C1 segment of cervical spinal cord (tissue), 14 donors: ENCODE measurements at places on chromosomes 13 and 19.

DNA sequence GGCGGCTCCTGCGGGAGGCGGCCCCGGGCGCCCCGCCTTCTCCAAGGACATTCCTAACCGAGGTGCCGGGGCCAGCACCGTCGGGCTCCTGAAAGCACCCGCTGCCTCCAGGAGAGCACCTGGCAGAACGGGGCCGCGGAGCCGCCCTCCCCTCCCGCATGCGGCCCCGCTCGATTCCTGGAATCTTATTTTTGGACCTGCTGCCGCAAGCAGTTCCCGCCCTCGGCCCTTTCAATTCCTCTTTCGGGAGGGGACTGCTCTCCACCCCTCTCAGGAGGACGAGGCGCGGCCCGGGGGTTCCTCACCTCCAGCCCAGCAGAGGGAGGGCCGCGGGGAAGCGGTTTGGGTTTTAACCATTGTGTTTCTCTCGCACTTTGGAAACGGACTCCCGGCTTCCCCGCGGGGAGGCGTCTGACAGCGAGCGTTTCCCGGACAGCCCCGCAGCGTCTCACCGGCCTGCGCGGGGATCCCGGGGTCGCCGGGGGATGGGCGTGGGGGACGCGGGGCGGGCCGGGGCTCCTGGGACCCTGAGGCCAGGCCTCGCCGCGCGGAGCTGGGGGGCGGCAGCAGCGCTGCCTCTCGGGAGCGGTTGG is 849 bp downstream of the GAS6 start:
- DNase-seq = no peak

GRCh38 chr13:24900507-24900906 is 136.5 kb downstream of the RNF17 start:
- DNase-seq = no peak

DNA sequence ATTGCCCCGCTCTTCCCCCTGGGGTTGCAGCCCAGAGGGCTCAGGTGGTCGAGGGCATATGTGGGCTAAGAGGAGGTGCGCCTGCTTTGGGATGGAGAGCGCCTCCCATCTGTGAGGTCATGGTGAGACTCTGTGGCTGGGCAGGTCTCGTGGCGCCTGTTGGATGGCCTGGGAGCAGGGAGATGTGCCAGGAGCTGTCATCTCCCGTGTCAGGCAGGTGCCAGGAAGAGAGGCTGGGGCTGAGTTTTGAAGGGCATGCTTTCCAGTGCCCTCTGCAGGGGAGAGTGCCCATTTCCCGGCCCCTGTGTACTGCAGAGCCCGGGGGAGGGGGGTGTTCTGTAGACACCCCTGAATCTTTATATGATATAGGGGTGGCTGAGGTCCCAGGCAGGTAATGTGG is 2.8 kb downstream of the WTIP start:
- DNase-seq = no peak

DNA sequence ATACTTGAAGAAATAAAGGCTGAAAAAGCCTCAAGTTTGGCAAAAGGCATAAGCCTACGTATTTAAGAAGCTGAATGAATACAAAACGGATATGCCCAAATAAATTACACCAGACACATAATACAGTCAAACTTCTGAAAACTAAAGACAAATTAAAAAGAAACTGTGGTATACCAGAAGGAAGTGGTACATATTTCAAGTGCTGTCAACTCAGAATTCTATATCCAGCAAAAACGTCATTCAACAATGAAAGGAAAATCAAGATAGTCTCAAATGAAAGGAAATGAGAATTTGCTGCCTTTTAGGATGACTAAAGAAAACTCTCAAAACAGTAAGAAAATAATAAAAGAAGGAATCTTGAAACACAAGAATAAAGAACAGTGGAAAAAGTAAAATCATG is 69.5 kb downstream of the POLR1D start:
- no peak for DNase-seq

- DNase-seq = no peak
Observed at GRCh38 chr13:99367663-99368448, 60.7 kb upstream of the GPR183 start.

GRCh38 chr19:31562966-31563612 is 213.9 kb upstream of the TSHZ3 start:
- DNase-seq = no peak

DNA sequence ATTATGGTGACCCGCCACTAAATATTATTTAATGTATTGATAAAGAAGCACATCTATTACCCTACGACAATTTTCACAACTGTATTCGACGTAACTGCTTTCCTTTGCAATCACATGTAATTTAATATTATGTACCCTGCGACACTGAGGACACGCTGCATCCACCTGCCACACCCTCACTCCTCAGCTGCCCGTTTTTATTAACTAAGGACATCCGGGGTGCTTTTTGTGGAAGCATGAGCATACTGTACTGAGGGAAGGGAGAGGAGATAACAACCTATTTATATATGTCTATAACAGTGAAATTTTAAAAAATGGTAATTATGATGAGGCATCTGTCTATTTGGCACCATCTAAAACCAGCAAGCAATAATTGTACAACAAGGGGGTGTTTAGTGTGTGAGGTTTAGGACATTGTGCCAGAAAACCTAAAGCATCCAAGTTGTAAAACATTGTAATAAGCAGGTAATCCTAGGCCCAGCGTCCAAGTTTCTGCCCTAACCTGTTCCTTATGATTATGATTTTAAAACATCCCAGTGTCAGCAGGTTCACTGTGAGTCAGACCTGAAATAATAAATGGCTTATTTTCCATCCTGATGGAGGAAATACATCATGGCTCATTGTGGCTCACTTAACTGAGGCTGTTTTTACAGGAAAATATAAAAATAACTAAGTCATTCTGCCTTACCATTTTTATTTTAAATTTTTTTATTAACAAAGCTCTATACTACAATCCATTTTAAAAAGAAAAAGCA is 56.3 kb downstream of the FOXO1 start:
- no peak for DNase-seq

DNA sequence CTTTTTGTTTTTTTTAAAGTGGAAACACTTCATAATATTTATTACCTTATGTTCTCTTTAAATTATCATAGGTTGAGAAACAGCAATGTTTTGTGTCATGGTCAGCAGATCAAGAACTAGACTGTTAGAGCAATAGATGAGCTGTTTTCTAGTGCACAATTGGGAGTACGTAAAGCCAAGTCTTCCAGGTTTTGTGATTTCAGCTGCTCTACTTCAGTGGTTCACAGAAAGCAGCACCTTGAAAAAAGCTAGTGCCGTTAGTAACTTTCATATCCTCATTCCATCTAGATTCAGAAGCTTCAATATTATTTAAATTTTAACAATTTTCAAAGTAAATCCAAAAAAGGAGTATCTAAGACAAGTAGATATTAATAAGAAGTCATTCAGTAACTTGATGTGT is 1.9 kb downstream of the GPR18 start:
- no peak for DNase-seq

DNA sequence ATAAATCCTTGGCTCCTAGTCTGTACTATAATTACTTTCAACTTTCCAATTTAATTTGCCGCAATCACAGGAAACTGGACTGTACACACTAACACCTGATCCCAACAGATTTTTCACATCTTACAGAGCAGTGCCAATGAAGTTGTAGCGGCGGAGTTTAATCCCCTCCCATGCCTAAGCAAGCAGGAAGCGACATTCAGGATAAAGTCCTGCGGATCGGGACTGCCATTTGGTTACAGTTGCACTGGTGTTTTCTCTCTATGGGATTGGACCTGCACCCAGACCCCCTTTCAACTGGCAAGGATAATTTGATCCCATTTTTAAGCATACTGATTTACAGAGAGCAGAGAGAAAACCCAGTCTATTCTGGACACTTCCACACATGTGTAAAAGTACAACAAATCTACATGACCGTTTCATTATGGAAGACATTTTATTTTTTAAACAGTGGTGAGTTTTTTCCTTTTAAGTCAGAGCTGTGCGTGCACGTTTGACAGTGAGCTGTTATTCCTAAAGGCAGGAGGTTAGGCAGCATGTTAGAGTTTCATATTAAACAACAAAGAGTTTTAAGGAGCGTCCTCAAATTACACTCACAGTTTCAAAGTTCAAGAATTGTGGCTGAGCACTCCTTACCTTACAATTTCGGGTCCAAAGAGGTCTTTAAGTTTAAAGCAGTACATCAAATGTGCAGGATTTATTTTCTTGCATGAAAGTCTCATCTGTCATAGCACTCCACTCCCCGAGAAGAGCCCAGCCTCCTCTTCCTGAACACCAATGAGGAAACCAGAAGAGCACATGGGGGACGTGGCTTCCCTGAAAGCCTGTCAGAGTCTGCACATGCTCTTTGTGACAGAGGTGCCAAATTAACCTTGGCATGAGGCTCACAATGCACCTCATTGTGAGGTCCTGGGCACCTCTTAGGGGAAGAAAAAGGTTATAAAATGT is 141.6 kb upstream of the RFC3 start:
- DNase-seq = peak; percentile 38

DNA sequence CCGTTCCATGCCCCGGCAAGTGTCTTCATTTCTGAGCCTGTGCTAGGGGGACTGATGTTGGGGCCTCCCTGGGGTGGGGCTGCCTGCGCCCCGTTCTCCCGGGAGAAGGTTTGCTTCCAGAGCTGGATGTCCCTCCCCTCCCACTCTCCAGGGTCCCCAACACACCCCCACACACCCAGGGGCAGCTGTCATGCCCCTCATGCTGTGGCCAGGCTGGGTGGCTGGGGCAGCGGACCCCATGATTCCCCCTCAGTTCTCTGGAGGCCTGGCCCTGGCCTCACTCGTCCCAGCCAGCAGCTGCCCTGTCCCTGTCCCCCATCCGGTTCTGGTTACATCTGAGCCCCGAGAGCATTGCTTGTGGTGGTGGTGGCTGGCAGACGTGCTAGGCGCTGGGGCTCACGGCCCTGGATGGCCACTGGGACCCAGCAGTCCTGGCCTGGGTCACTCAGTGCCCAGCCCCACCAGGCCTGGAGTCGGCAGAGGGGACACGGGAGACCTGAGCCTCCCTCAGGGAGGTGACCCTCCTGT is 184.8 kb downstream of the KDM4B start:
- no peak for DNase-seq

DNA sequence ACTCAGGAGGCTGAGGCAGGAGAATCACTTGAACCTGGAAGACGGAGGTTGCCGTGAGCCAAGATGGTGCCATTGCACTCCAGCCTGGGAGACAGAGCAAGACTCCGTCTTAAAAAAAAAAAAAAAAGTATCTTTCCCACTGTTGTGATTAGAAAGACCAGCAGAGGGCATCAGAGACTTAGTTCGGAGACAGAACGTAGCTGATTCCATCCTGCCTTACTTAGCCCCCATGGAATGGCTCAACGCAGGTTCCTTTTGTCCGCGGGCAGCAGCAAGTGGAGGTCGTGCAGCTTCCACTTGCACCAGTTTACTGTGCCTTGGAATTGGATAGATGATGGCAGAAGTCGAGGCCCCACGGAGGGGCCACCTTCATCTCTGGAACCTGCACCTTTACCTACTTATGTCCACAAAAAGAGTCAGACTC is 8.1 kb downstream of the TIMM29 start:
- DNase-seq = peak; percentile 1

DNA sequence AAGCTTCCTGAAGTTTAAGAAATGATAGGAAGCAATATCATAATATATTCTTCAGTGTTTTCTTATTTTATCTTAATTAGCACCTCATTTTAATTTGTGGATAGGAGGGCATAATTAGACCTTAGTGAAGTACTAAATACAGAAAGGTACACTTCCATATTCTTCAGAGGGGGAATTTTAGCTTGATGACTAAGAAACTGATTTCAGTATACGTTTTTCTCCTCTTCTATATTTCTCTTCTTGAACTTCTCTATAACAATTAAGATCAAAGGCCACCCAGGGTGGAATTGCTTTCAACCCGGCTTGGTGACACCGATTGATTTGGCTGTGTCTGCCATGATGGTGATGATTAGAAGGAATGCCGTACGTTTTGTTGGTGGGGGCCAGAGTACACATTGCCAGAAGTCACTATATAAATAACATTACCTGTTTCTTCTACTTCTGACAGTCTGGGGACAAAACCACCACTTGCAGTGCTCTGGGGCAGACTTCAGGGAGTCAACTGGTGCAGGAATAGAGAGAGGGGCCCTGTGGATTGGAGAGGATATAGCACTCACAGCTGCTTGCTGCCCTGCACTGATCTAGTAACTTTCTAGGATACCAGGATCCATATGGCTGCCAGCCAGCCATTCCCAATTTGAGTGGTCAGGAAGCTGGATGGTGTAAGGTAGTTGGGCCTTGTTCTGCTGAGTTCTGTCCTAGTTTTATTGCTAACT is 73.8 kb downstream of the SPATA13 start:
- no peak for DNase-seq

DNA sequence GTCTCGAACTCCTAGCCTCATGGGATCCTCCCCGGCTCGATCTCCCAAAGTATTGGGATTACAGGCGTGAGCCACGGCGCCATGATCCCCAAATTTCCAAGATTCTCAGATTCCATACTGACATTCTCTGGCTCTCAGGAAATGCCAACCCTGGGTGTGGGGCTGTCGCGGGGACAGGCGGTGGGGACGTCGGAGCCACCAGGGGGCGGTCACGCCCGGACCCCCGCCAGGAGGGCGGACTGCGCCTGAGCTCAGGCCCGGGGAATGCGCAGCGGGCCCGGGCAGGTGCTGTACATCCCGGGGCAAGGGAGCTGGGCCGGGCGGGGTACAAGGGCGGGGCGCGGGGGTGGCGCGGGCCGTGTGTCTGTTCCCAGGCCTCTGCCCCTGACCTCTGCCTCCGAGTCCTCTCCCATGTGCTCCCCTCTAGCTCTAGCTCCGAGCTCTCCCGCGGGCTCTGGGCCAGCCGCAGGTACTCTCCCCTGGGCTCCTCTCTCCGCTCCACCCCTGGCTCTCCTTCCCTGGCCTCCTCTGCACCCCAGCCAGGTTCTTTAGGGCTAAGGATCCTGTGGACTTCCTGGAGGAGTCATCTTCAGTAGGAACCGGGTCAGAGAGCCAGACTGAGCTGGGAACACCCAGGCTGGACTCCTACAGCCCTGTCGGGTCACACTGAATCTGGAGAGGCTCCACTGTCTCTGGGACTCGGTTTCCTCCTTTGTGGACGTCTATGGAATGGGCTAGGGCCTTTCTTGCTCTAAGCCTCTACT is 2.4 kb downstream of the PPP1R13L start:
- no peak for DNase-seq

DNA sequence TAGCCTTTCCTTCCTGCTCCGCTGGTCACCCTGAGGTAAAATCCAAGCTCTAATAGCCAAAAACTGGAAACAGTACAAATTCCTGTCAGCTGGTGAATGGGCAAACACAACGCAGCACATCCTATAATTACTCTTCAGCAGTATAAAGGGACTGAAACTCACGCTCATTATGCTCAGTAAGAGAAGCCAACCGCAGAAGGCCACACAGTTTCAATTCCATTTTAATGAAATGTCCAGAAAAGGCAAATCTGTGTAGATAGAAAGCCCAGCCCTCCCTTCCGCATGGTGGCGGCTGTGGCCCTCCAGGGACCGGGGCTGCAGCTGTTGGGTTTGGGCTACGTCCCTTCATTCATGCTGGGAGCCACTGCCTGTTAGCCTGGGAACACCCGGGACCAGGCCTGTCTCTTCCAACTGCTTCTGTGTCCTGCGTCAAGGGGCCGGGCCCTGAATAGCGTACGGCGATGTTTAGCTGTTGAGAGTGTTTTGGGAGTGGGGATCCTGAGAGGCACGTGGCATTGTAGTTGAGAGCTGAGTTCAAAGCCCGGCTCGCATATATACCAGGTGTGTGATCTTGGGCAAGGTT is 23.5 kb downstream of the NKPD1 start:
- DNase-seq = no peak

- no peak for DNase-seq
Observed at GRCh38 chr13:48165063-48165462, 67.9 kb upstream of the ITM2B start.
